H1 (cell line): ENCODE measurements at places on chromosomes 5 and 9.
A peak's percentile ranks its signal among the peaks of the same experiment; 100 is the strongest.

DNA sequence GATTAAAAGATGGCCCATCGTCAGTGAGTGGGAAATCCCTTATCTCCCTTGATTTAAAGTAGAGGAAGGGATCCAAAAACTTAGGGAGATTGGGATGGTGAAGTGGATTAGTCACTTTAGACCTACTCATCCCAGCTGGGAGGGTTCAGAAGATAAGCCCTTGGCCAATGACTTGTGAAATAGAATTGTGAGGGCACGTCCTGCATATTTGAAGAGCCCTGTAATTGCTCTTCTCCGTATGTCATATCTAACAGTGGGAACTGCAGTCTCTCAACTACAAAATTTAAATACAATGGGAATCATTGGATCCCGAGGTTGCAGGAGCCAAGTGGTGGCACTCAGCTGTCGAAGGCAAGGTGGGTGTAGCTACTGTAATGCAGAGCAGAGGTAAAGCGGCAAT, 65.4 kb upstream of the C9orf72 start:
- no peak for DNase-seq

- no peak for DNase-seq
Measured at GRCh38 chr5:27906481-27906880, 868.1 kb upstream of the CDH9 start.

DNA sequence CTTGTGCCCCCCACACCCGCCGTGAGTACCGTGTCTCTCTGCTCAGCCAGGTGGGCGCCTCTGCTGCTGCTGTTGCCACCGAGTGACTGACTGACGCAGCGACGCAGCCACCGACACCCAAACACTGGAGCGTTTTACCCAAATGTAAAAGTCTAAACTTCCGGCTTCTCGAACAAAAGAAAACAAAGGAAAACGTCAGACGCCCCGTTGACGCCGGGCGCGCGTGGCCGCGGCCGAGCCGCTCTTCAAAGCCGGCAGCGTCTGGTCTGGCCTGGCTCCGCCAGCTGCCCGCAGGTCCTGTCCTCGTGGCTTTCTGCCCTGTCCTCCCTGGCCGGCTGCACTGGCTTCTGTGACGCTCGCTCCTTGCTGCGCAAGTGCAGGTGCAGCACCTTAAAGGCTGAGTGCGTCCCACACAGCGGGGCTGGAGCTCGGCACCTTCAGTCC, 41.4 kb upstream of the CLPTM1L start:
- no peak for DNase-seq

DNA sequence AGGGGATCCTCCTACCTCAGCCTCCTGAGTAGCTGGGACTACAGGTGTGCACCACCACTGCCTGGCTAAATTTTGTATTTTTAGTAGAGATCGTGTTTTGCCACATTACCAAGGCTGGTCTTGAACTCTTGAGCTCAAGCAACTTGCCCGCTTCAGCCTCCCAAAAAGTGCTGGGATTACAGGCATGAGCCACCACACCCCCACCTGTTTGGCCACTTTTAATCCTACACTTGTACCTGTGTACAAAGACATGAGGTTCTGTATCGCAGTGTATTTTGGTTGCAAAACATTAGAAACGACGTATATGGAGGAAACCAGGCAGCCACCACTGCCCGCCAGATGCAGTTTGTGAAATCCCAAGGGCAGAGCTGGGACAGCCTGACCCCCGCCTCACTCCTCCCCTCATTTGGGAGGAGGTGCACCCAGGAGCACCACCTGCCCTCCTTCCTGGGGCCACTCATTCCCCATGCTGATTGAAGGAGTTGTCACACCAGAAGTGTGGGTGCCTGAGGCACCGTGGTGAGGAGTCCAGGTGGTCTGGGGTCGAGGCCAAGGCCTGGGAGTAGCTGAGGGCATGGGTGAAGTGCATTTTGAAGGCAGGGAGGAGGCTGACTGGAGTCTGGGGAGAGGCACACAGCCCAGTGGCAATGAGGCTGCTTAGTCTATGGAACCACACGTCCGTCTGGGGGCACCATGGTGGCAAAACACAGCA, 39.3 kb upstream of the OLFM1 start:
- no peak for DNase-seq

- no peak for DNase-seq
Measured at GRCh38 chr5:67404256-67405100, 207.9 kb upstream of the CD180 start.

DNA sequence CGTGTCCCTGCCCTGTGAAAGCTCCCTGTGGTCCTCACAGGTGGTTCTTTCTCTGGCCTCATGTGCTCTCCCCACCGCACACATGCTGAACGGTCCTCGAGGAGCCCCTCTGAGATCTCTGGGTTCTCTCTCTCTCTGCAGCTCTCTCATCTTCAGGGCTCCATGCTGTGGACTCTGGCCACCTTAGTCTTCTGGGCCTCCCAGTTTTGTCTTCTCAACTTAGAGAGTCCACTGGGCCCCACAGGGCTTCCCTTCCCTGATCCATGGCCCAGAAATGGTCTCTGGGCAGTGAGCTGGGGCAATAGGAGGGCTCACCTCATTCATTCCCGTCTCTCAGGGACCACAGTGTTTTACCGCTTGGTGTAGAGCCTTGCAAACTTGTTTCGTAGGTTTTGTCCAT, 26.4 kb downstream of the FGD3 start:
- peak; percentile 22 for DNase-seq

DNA sequence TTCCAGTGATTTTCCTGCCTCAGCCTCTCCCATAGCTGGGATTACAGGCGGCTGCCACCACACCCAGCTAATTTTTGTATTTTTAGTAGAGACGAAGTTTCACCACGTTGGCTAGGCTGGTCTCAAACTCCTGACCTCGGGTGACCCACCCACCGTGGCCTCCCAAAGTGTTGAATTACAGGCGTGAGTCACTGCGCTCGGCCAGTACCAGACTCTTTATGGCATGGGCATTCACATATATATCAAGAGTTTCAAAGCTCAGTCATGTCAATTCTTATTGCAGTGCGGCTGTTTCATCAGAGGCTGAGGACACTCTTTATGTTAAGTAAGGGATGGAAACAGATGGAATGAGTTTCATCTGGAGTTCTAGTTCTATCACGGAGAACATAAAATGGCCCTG, 315.2 kb upstream of the CDH6 start:
- DNase-seq, result no peak

DNA sequence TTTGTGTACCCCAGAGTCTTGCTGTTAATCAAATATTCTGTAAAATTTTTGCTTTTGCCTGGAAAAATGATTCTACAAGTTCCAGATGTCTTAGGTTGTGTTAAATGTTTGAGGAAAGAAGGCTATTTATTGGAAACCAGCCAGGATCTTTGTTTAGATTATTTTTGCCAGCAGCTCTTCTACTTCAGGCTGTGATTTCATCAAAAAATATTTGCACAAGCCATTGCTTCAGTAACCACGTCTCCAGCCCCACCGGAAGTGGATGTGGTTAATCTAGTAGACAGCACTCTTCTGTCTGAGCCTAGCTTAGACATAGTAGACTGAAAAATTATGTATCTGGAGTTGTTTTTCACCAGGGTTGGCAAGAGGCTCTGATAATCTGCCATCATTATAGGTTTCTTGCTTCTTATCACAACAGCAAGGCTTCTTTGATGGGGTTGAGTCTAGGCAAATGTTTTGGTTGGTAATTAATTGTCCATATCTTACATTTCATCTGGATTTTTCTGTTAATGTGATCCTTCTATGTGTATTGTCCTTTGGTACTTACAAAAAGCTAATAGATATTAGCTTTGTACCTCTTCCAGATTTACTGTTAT, 17.1 kb downstream of the KCTD16 start:
- DNase-seq, result no peak

DNA sequence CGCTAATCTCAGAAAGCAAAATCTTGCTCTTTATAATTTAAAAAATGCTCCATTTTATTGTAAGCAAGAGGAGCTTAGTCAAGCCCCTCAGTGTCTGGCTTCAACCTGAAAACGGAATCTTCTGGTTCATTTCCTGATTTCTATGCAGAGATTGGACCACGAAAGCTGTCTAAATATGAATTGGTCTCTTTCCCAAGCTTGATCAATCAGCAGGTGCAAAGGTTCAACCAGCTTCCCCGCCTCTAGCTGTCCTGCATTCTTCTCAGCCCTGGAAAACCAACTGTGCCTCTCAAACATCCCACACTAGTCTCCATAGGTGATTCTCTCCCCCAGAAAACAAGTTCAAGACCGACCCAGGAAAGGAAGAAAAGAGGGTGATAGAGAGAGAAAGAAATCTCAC, 34.5 kb downstream of the FNBP1 start:
- no peak for DNase-seq

GRCh38 chr5:8905021-8905420, 640.9 kb downstream of the SEMA5A start:
- no peak for DNase-seq

DNA sequence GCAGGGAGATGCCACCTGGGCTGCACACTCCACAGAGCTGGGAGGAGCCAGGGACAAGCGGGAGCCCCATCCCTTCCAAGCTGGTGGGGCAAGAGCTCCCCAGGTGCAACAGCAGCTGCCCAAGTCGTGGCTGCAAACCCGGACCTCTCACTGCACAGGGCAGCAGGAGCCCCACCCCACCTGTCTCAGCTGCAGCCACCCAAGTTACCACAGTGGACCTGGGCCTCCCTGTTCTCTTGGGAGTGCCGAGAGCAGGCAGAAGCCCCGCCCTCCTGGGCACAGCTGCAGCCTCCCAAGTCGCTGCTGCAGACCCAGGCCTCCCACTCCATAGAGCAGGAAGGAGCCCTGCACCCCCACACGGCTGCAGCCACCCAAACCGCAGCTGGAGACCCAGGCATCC, 374.1 kb upstream of the ACO1 start:
- no peak for DNase-seq

GRCh38 chr5:135011355-135012032, 22.5 kb downstream of the PITX1 start:
- no peak for DNase-seq

DNA sequence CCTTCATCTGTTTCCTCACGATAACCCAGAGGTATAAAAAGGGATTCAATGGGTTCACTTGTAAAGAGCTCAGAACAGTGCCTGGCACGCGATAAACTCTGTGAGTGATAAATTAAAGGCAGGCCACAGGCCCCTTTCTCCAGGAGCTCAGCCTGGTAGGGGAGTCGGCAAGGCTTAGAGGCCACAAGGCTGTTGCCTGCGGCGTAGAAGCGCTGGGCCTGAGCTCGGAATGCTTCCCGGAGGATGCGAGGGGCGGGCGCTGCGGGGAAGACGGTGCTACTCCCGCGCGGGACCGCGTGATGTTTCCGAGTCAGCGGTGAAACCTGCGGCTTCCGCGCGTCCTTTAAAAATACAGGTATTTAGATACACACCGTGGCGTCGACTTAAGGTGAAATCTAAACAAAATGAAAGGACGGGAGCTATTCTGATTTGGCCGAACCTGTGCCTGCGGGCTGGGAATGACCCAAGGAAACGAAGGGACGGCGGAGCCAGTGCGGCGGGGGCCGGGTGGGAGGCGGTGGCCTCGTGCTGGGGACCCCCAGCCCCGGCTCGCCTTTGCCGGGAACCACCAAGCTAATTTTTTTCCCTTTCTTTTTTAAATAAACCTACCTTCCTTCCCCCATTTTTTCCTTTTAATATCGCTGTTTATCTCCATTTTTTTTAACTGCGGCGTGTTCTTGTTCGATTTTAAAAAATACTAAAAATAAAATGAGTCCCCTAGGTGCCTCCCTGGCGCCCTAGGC, 6.2 kb downstream of the NKX2-5 start:
- no peak for DNase-seq

GRCh38 chr5:164332349-164333196, 827.2 kb downstream of the MAT2B start:
- DNase-seq, result no peak

DNA sequence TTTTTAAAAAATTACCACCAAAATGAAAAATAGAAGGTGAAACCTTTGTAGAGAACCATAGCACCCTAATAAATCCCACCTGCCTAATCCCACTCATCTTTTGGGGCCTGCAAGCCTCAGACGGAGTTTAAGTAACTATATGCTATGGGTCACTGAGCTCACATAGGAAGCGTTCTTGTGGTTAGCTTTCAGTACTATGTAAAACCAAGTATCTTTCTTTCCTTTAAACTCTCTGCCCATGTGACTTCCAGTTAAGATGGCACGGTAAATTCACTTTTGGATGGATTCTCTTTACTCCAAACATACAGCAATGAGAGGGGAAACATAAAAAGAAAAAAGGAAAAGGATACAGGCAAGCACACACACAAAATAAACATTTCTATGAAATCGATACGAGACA, 50.9 kb downstream of the FANCC start:
- DNase-seq, result no peak

DNA sequence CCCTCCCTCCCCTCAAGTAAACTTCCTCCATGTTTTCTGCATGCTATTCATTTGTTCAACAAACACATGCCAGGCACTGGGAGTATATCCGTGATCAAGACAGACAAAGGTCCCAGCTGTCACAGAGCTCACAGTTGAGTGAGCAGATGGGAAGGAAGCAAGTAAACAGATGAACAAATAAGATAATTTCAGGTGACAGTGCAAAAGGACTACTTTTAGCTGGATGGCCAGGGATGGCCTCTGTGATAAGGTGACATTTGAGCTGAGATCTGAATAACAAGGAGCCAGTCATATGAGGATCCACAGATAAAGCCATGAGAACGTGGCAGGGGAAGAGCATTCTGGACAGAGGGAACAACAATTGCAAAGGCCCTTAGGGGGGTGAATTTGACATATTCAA, 121.7 kb upstream of the RAD23B start:
- no peak for DNase-seq

DNA sequence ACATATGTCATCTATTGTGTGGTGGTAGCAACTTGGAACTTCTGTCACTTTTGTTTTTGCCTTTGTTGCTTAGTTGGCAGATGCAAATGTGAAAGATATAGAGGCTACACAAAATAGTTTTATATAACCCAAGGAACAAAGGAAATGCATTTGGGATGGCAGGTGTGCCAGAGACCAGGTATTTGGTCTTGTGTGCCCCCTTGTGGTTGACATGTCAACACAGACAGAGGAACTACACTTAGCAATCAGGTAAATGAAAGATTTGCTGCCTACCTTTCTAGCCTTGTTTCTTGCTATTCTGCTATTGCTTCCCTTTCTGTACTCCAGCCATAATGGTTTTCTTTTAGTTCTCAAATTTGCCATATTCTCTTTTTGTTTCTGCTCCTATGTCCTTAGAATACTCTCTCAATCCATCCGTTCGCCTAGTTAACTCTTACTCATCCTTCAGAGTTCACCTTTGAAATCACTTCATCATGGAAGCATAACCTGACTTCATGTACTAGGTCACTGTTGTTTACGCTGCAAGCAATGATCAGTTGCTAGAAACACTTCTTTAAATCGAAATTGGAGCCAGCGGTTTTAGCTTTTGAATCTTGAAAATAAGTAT, 119.5 kb downstream of the TRPM3 start:
- no peak for DNase-seq

GRCh38 chr9:132040808-132041207, 38.9 kb downstream of the MED27 start:
- no peak for DNase-seq

- DNase-seq, result no peak
Measured at GRCh38 chr5:74123929-74124328, 497.9 kb downstream of the ARHGEF28 start.

DNA sequence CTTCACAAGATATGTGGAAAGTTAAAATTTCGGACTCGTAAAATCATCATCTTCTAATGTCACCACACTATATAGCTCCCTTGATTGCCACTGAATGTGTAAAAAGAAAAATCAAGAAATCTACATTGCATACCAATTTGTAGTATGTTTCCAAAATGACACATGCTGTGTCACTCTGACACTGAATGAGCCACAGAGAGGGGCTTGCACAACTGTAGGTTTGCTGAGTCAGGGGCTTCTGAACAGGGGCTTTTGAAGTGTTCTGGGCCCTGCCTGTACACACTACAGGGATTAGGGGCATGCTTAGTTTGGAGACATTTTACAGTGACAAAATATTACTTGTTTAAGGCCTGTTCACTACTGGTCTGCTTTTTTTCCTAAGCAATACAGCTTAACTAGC, 234.4 kb upstream of the GRAMD2B start:
- DNase-seq, result no peak
